ENCODE measurements at places on chromosomes 1 and 21.

- no peak for DNase-seq
These were observed 421.6 kb upstream of the PBX1 start for GRCh38 chr1:164137273-164137925.

DNA sequence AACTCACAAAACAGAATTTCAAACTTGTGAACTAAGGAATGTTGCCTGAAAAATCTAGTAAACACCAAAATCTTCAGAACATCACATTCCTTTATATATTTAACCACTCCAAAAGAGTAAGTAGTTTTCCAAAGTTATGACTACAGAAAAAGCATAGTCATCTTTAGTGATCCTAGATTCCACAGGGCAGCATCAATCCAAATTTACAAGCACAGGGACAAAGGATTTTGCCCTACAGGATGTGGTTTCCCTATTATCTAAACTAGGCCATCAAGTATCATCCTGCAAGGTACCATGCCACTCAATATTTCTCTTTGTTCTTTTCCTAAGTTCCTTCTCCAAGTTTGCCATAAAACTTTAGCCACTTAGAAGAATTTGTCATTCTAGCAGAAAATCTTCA is 33.0 kb downstream of the COP1 start:
- DNase-seq = no peak

DNA sequence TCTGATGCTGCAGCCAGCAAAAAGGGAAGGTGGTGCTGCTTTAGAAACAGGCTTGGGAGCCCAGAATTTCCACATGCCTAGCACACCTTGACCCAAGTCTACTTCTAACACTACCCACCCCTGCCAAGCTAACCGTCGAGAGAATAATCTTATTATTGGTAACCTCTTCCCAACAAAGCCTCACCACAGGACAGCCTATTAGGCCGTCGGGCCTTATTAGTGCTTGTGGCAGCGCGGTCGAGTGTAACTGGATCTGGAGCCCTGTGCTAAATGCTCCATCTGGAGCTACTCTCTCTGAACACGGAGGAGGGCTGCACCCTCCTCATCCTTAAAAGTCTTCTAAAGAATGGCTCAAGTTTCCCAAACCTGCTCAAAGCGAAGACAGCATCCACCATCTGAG is 165.5 kb upstream of the NFIA start:
- DNase-seq = no peak

GRCh38 chr1:178091986-178092745 is 1.7 kb upstream of the RASAL2 start:
- no peak for DNase-seq

DNA sequence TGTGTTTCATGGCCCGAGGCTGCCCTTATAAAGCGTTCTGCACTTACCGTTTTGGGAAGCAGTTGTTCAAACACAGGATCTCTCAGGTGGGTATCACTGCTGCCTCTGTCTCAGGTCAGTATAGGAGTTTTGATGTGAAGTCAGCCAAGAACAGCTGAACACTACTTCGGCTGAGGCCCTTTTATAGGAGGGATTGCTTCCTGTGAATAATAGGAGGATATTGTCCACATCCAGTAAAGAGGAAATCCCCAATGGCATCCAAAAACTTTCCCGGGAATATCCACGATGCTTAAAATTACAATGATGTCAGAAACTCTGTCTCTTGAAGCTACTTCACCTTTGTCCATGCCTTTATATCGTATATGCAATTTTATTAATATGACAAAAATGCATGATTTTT is at the start of gene SELE:
SELE (minus strand) TSS at position 156 of the 400 bp plus-strand sequence. CDS start 467 bp downstream, outside the sequence.
- DNase-seq = no peak

DNA sequence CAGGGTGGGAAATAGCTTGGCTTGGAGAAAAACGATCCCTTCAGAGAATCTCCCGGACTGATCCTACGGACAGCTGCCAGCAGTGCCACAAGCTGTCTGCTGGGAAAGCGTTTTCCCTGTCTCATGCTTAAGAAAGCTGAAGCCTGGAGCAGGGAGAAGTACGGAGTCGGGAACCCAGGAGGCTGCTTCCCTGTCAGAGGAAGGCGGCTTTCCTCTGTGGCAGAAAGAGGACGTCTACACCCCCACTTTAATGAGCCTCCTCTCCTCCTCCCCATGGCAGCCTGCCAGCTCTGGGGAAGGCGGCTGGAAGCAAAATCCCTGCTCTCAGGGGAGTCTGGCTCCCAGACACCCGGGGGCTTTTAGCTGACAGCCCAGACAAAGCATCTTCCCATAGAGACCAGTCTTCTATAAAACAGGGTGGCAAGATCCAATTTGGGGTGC is 7.3 kb downstream of the KIF21B start:
- no peak for DNase-seq

GRCh38 chr21:33411949-33412430 is 8.8 kb downstream of the IFNGR2 start:
- no peak for DNase-seq

- no peak for DNase-seq
These were observed 13.4 kb downstream of the ENTREP3 start for GRCh38 chr1:155241841-155242264.

GRCh38 chr1:7614576-7615074 is 156.5 kb upstream of the VAMP3 start:
- DNase-seq = no peak

GRCh38 chr1:167273027-167273800 is 52.5 kb downstream of the POU2F1 start:
- DNase-seq = no peak

- DNase-seq = no peak
These were observed 54.9 kb downstream of the AK5 start for GRCh38 chr1:77336729-77337128.

GRCh38 chr1:43924516-43924915 is 9.1 kb upstream of the ARTN start:
- DNase-seq = no peak

DNA sequence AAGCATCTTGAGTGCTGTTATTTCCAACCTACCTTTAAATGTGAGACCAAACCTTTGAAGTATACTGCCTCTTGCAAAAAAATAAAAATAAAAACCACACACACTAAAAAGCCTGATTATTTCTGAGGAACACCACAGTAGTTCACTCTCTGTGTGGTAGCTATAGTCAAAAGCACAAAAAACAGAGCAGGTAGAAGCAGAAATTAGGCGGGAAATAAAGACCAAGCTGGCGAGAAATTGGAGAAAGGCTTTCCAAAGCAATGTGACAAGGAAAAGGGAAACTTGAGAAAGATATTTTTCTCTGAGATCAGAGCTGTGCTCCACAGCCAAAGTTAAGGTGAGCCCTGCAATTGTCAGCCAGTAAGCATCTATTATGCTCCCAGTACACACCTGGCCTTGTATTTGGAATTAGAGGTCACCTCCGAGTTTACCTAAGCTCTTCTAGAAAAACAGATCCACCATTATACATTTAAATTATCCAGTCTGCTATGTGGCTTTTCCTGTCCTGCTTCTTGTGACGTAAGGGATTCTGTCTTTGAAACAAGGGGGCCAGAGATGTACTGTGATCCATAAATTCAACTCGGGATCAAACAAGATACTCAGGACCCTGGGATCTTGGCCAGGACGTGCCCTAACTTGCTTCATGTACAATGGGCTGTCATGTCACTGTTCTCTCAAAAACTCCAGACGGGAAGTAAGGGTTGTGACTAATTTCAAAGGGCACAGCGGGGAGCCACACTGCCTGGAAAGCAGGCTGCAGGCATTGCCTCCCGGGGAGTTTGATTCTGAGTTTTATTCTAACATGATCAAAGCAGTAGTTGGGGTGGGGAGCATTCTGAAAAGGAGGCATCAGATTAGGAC is 39.8 kb upstream of the RAB4A start:
- no peak for DNase-seq

- DNase-seq = no peak
These were observed 166.5 kb downstream of the FAF1 start for GRCh38 chr1:50793521-50793920.

DNA sequence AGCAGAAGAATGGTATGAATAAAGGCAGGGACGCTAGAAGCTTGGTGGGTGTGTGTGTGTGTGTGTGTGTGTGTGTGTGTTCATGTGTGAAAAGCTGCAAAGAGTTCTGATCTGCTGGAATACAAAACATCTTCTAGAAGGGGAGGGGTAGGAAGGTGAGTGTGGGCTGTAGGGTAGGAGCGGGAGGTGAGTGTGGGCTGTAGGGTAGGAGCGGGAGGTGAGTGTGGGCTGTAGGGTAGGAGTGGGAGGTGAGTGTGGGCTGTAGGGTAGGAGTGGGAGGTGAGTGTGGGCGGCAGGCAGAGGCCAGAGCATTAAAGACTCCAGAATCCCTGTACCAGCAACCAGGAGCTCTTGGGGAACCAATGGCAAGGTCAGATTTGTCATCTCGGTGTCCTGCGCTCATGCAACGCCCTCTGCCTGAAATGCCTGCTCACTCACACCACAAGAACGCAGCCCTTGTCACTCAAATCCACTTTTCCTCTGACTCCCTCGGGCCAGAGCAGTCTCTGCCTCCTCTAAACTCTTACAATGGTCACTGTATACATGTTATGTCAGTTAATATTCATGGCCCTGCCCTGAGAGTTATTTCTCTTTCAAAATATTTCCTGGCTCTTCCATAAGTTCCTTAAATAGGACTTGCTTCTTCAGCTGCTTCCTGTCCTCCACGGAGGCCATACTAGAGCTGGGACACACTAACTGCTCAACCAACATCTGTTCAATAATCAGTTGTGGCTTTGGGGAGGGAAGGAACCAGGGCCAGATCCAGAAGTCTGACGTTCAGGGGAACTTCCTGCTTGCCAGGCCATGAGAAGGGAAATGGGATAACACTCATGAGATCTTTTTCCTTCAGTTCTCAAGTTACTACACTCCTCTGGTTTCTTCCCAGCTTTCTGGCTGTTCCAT is 53.6 kb upstream of the ZNF644 start:
- no peak for DNase-seq

- DNase-seq = no peak
These were observed 26.8 kb downstream of the ALDH9A1 start for GRCh38 chr1:165671526-165671925.

DNA sequence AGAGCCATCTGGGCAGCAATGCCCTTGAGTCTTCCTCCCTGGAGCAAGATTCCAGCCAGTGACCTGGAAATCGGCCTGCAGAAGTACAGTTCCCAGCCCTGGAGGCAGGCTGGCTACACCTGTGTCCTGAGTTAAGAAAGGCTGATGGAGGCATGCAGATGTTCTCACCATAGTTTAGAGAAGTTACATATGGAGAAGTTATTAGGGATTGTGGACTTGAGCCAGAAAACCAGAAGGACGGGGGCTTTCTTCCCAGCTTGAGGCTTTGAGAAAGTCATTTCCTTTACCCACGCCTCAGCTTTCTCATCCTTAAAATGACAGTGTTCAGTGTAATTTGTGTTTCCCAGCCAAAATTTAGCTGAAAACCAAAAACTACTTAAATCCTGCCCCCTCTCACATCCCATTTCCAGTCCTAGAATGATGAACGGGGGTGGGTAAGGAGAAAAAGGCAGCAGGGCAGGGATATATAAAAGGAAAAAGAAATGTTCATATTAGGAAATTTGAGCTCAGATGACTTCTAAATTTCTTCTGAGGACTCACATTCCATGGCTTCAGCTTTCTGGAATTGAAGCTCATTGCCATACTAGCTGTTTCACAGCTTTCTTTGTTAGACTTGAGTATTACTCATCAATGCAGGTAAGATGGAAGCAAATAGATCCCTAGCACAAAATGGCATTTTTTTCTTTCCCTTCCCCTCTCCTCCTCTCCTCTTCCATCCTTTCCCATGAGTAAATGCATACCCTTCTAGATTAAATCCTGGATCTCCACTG is 14.4 kb upstream of the C8B start:
- DNase-seq = no peak

DNA sequence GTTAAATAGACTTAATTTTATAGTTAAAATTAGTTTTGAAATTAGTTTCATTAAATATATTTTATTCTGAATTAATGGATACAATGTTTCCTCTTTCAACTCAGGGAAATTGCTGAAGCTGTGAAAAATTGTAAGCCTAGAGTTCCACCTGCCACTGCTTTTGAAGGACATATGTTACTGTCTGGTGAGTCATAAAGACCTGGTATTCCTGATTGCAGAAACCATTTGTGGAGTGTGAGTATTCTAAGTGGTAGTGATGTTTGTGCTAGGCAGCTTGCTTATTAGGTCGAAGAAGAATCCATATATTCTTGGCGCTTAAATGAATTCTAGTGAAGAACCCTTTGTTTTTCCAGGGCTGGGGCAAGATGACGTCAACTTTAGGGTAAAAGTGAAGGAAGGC is 34.0 kb downstream of the MTR start:
- DNase-seq = no peak

GRCh38 chr1:219433496-219434131 is 179.3 kb downstream of the ZC3H11B start:
- DNase-seq = no peak

GRCh38 chr1:202661136-202661845 is 49.0 kb downstream of the SYT2 start:
- DNase-seq = no peak

DNA sequence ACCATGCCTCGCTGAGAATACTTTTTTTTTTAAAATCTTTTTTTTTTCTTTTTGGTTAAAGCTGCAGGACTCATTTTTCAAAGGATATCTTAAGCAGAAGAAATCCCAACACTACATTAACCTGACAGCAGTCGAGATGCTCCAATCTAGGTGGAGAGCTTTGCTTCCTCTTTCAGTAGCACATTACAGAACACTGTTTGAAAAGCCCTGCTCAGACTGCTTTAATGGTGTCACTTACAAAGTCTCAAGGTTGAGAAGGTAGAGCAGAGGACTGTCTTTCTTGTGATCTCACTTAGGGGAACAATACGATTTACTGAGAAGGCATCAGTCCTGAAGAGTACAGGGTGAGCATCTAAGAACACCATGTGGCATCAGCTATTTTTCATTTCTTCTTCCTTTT is 21.0 kb upstream of the CPLANE2 start:
- no peak for DNase-seq

DNA sequence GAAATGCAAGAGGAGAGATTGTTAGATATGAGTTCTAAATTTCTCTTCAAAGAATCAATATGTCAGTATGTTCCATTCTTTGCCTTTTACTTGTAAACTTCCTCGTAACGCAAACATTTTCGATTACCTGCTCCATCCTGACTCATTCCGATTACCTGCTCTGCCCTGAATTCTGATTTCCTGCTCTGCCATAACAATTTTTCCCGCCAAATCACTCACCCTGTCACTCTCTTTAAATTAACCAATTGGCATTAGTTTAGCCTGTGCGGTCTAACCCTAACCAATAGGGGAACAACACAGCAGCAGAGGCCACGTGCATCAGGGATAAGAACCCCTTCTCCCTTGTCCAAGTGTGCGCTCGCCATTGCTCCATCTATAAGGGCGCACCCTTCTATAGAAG is 25.0 kb upstream of the CBR3 start:
- no peak for DNase-seq

All from activated CD4-positive, alpha-beta T cell treated with anti-CD3 and anti-CD28 coated beads, Interleukin-2, amount 50 U/mL, for 1 hour (primary cell).